HT-29 (cell line): ENCODE measurements at places on chromosomes 5 and 9. TPM values are rescaled to one million over a fixed set of nuclear protein-coding genes. Genes with fewer than 3 reads are reported as not detected.

- no peak for DNase-seq
Observed at GRCh38 chr5:35066260-35066795, 18.6 kb upstream of the AGXT2 start.

The CCL28 gene
- 2.2 and 4.2 TPM in 2 replicates for total RNA-seq

GRCh38 chr9:130265431-130266235, at the start of gene HMCN2:
Gene HMCN2 (plus strand): TSS chr9:130265760. CDS start chr9:130265879, 119 bp downstream.
- DNase-seq = no peak

- peak; percentile 66 for DNase-seq
Observed at GRCh38 chr5:128085413-128085812, 1.8 kb downstream of the SLC12A2 start.

DNA sequence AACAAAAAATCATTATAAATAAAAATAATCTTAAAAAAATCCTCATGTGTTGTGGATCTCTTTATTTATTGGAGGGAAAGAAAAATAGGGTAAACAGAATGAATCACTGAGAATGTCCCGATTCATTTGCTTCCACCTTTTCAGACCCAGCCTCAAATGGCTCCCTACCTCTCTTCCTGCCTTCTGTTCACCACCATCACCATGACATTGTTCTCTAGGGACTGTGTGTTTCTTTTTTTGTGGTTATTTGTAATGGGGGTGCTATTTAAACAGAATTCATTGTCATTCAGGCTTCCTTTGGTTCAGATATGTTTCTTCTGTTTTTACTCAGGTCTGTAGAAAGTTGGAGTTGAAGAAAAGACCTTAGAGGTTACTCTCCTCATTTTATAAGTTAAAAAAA, 198.2 kb downstream of the KIF4B start:
- no peak for DNase-seq

GRCh38 chr5:129963359-129963758, 59.1 kb downstream of the CHSY3 start:
- DNase-seq = no peak
